Right ventricle myocardium inferior (tissue), 1 donor: ENCODE measurements at places on chromosomes 11 and 22.

DNA sequence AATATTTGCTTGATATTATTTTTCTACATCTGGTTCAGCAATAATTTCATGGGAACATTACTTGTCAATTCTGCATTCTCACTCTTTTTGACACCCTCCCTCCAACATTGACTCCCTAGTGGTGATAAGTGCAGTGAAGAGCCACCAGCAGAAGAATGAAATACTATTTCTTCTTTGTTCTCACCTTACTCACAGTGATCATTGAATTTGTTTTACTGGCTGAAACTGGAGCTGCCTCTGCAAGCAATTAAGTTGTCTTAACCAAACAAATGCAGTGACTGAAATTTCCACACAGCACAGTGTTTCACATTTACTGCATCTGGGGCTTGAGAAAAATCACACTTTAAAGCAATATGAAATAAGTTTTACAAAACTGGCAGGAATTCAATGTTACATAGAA lies 189.8 kb downstream of the JRKL start:
- DNase-seq = no peak

DNA sequence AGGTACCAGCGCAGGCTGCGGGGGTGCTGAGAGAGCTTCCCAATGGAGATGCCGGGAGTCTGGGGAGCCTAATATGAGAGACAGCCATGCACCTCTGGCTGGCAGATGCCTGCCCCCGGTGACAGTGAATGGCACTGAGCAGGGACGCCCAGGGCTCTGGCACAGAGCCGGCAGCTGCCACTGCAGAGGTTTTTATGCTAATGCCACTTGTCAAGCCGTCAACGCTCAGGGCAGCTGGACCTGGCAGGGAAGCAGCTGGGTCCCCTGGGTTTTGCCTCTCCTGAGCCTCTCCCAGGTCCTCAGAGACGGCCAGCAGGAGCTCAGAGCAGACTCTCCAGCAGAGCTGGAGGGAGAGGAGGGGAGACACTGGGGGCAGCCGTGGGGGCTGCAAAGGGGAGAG lies 573.6 kb downstream of the BUD13 start:
- peak; percentile 77 for DNase-seq

DNA sequence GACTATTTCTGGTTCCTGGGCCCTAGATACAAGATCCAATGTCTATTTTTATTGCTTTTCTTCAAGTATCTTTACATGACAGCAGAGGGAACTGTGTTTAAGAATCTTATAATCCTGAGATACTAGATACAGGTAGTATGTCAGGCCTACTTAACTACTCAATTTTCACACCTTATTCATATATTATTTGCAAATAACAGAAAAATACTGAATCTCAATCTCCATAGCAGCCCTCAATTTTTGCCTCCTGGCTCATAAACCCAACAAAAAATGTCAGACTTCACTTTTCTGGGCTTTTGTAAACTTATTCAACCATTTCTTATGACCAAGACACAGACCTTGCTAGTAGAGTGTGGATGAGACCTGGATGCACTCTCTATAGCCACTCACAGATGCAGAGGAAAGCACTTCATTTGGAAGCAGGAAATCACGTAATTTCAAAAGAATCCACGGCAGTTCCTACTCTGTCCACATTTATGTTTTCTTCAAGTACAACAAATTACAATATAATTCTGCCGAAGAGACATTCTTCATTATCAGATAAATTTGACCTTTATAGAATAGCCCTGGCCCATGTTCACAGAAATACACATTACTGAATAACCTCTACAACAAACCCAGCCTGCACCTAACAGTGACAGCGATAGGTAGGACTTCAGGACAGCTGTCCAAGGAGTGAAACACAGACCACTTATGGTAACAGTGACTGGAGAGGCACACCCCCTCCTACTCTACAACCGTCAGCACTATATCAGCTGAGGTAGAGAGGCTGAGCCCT lies 62.0 kb upstream of the YPEL1 start:
- no peak for DNase-seq

GRCh38 chr11:36162883-36163434 lies 126.3 kb downstream of the COMMD9 start:
- DNase-seq = no peak

DNA sequence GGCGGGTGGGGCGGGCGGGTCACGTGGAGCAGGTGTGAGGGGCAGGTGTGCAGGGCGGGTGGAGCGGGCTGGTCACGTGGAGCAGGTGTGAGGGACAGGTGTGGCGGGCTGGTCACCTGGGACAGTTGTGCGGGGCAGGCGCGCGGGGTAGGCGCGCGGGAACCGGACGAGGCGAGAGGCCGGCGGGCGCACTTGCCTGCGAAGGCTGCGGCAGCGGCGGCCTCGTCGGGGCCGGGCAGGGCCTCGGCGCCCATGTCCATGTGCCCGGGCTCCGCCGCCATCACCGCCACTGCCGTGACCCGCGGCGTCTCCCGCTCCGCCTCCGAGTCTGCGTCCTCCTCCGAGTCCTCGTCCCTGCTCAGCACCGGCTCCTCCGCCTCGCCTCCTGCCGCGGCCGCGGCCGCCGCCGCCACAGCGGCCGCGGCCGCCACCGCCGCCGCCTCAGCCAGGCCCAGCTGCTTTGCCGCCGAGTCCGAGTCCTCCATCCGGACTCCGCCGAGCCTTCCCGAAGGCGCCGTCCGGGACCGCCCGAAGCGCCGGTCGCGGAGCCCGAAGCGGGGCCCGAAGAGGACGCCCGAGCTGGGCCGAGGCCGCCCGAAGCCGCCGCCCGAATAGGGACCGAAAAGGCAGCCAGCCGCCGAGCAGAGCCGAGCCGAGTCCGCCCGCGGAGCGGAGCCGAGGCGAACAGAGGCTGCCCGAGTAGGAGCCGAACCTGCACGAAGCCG lies at the start of gene DEAF1:
TSS of gene DEAF1 (minus strand) at position 660 of the 725 bp plus-strand sequence. CDS start at position 485, 175 bp downstream.
- peak; percentile 99 for DNase-seq

GRCh38 chr22:31248965-31249958 lies 37.2 kb downstream of the LIMK2 start:
- no peak for DNase-seq

- peak; percentile 92 for DNase-seq
These were observed 95.0 kb downstream of the SWAP70 start for GRCh38 chr11:9758637-9759518.

DNA sequence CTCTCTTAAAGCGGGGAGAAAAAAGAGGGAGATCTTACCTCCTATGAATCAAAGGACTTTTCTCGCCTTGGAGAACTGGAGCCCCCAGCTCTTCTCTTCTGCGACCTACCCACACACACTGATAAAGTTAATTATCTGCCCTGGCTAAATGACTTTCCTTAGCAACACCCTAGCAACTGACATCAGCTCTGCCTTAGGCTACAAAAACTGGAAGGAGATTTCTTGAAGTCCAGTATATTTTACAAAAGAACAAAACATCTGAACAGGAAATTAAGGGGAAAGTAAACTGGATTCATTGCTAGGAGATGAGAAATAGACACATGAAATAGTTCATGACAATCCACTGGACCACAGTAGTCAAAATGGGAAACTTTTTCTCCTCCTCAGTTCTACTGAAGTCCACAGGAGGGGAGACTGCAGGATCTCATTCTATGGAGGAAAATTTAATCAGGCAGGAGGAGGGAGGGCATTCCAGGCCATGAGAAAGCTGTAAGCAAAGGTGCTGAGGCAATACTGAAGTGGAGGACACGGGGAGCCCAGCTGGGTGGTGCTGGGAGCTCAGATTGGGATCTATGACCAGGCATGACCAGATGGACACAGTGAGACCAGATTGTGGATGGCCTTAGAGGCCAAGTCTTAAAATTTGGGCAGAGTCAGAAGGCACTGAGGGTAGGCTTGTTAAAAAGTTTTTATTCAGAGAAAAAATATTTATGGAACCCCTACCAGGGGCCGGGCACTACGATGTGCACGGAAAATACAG lies 3.7 kb upstream of the SPON1 start:
- no peak for DNase-seq

DNA sequence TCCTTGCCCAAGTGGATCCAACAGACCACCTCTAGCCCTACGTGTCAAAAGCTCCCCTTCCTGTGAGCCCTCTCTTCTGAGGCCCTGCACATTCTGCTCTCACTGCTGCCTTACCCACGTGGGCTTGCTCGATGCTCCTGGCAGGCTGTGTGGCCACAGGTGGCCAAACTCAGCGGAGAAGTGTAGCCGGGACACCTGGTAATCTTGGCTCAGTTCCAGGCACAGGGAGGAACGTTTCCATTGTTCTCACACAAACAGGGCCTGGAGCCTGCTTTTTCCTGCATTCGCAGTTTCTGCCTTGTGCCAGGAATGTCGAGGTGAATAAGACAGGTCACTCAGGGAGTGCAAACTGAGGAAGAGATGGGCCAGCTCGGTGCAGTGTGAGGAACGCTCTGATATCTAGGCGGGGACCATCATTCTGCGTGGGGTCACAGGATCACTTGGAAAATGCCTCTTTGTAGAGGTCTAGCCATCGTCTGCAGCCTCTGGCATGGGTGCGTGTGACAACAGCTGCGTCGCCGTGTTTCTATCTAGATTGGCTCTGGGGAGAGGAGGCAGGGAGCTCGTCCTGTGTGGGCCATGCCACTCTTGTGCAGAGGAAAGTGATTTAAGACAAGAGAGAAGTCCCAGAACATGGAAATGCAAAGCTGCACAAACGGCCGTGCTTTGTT lies 127.6 kb upstream of the PARVA start:
- DNase-seq = no peak

GRCh38 chr22:50282361-50283155 lies 12.4 kb upstream of the MAPK11 start:
- DNase-seq = no peak

- no peak for DNase-seq
These were observed 13.4 kb downstream of the ASCC2 start for GRCh38 chr22:29824677-29825076.

GRCh38 chr11:1071571-1072115 lies 3.0 kb upstream of the MUC2 start:
- peak; percentile 67 for DNase-seq

DNA sequence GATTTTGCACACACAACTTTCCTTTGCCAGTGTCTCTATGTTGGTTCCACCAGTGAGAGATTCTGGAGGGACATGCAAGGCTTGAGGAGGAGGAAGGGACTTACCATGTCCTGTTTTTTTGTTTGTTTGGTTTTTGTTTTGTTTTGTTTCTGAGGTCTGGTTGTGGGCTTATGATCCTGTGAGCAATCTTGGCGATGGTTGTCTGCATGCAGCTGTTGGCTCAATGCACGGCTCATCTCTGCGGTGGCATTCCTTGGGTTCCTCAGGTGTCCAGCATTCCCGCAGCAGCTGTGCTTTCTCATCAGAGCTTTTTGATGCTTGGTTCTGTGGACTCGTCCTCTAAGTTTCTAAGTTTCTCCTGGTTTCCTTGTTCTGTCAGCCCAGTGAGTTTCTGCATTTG lies 4.8 kb upstream of the NNMT start:
- DNase-seq = no peak

DNA sequence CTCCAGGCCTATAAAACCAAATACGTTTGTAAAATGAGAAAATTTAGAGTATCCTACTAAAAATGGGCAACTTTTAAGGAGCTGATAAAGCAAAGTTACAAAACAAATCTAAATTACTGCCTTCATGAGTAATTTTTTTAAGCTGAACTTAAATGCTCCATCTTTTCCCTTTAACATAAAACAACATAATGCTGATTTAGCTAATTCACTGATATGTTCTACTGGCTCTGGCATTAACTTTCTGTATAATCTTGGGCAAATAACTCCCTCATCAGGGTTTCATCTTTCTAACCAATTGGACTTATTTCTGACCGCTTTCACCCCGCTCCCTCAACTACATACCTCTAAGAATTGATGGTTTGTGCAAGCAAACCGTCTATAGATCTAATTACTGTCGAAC lies 362 bp downstream of the OR10A3 start:
- DNase-seq = no peak

GRCh38 chr11:120556797-120557196 lies 45.2 kb downstream of the GRIK4 start:
- DNase-seq = no peak

DNA sequence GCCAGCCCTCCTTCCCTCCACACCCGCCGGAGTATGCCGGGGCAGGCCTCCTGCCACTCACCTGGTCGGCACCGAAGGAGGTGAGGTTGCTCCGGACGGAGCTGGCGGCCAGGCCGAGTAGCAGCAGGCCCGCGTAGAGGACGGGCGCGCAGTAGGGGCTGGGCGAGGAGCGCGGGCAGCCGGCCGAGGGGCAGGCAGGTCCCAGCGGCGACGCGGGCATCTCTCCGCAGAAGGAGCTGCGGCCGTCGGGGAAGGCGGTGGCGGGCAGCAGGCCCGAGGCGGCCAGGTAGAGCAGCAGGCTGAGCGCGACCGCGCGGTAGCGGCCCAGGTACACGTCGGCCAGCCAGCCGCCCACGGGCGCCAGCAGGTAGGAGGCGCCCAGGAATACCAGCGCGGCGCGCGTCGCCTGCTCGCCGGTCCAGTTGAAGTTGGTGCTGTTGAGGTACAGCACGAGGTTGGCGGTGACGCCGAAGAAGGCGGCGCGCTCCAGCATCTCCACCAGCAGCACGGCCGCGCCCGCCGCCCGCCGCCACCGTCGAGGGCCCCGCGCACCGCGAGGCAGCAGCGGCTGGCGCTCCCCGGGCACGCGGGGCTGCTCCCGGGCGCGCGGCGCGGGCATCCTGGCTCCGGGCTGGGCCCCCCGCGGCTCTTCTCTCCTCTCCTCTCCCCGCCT lies 907 bp downstream of the SLC15A3 start:
- no peak for DNase-seq

DNA sequence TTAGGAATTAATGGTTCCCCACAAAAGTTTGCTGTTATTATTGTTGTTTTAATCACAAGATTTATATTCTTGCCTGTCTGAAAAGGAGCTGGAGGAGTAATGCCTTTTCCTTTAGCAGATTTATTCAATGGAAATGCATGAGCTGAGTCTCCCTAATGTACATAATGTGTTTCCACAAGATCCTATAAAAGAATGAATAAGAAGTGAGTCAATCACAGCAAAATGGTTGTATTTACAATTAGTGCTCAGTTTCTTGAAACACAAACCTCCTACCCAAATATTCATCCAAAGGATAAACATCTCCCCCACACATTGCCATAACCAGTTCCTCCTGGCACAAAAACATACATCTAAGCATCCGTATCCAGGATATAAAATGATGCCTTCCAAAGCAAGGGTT lies 33.3 kb downstream of the ME3 start:
- no peak for DNase-seq

- no peak for DNase-seq
These were observed 102.6 kb downstream of the SNX19 start for GRCh38 chr11:130813638-130814037.

DNA sequence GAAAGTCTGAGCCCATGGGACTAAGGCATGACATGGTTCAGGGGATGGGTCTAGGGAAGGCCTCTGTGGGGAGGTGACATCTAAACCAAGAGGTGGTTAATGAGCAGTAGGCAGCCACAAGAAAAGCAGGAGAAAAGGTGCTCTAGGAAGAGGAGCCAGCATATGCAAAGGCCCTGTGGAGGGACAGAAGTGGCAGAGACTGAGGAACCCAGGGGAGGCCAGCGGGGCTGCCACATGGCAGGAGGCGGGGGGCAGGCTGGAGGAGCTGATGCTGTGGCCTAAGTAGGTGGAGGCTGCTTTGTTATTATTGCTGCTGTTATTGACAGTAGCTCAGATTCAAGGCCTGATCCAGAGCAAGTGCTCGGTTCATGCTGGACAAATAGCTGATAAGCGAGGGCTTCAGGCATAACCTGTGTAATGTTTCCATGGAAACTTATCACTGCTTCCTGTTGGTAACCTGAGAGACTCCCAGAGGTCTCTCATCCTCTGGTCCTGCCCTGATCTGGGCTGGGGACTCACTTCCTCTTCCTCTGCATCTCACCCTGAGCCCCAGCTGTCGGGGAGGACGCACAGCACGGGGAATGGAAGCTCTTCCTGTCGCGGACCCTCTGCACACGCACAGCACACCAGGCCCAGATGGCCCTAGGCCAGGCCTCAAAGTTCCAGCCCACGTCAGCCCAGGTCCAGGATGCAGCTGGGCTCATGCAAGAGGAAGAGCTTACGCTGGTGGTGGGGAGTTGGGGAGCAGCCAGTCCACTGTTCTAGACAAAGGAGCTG lies 75.2 kb upstream of the TP53I11 start:
- peak; percentile 72 for DNase-seq
